NCI-H524 treated with DMSO at 0.1 percent for 48 hours (cell line): ENCODE measurements at places on chromosomes 4 and X.

GRCh38 chrX:123779908-123780396 lies 47.1 kb upstream of the THOC2 start:
- DNase-seq = no peak

DNA sequence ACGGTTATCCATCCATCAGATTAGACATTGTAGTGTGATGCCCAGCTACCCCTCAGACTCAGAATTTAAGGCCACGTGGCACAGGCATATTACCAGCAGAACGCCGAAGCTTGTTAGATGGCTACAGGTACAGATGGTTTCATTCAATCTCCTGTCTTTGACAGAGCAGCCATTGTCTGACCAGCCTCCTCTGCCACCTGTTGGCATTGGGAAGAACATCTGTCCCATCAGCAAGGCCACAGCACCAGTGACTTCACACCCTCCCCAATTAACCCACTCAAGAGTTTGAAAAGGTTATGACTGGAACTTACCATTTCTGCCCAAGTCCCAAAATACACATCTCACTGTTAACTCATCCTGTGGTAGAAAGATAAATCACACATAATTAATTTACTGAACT lies 22.0 kb upstream of the PHKA2 start:
- no peak for DNase-seq

DNA sequence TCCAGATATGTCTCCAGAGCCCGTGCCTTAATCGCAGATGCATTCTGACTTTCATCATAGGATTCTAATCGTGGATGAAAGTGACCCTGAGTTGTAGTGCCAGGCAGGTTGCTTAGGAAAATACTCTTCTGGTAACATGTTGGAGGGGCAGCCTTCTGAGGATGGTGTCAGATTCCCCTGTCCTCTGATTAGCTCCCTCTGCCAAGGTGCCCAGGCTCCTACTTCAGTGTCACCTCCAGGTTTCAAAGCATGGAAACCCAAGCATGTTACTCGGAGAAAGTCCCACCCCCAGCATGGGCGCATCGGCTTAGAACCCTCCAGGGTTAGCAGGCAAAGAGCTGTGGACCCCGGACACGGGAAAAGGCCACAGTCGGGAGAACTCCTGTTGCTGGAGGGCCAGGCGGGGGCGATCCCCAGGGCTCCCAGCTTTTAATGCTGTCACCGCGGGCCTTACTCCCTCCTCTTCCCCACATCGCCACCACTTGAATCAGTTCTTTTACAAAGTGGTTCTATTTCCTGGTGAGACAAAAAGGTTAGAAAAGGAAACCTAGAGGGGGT lies 44.5 kb downstream of the TRIM2 start:
- no peak for DNase-seq

GRCh38 chrX:5976332-5976731 lies 252.3 kb downstream of the NLGN4X start:
- peak; percentile 48 for DNase-seq

- DNase-seq = no peak
These were observed 88.8 kb downstream of the SORCS2 start for GRCh38 chr4:7280926-7281690.

DNA sequence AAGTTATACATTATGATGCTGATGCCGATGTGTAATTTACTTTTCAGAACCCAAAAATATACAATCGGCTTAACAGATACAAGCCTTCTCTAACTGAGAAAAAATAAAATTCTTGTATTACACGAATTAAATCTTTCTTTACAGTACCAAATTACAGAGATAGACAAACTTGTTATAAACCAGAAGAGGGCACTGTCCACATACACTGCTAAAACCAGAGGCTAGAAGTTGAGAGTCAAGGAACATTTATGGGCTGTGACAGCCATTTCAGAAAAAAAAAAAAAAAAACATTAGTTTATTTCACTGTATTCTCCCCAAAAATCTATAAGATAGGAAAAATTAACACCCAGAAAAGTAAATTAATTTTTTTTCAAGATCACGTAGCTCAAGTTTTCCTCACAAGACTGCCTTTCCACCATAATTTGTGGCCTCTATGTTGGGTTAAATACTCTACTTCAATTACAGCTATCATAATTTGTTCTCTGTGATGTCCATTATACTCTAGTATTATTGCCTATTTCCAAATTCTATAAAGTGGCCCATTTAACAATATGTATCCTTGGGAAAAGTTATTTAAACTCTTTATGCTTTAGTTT lies 12.0 kb downstream of the EREG start:
- no peak for DNase-seq

DNA sequence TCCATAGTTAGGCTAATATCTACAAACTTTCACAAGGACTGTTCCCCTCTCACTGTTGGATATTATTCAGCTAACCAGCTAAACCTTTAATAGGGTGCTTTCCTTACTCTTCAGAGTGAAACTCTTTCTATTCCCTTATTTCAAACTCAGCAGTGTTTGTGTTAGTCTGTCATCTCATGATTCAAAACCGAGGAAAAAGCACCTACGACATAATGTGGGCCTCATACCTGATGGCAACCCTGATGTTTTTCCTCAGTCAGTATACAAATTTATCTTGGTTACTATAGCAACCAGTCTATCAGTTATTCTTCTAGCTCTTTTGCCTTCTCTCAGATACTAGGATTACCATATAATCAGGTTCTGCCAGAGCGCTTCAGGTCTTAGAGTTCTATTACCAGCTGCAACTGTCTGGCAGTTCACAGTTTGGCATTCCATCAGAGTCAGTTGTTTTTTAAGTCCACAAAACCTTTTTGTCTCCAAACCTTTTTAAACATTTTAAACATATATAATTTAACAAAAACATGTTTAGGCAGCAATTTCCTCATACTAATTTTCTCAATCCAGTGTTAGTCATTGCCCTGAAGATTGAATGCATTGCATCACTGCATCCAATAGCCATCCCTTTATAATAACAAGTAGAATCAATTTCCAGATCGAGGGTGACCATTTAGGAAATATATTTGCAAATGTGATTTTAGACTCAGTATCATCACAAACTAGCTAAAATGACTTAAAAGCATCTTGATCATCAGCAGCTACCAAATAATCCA lies 7.4 kb downstream of the WDR44 start:
- DNase-seq = no peak

GRCh38 chr4:169847171-169847570 lies 89.4 kb upstream of the HPF1 start:
- peak; percentile 21 for DNase-seq

DNA sequence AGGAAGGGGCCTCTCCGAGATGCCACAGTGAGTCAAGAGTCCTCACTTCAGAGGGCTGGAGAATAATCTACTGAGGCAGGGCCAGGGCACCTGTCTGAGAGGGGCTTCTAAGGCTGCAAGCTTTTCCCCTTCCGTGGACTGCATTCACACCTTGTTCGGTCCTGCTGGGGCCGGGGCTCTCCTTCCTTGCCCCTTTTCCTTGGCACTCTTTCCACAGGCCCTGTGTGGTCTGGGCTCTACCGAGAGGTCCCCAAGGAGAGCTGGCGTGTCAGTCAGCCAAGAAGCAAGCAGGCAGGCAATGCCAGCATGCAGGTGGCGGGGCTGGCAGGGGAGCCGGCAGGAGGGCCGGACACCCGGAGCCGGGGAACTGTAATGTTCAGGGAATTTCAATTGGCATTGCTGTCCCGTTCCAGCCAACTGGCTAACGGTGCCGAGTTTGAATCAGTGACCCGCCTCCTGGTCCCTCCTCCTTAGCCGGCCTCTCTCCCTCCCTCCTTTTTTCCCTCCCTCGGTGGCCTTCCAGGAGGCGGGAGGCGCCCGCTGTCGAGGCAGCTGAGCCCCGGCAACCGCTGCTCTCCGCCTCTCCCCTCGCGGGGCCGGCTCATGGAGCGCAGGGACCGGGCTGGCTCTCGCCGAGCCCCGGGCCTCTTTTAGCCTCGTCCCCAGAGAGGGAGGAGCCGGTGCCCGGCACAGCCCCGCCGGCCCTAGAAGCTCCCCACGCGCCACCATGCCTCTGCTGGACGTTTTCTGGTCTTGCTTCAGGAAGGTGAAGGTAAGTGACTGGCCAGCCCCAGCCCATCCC lies at the start of gene STARD8:
STARD8 (plus strand) TSS at position 511 of the 802 bp plus-strand sequence; CDS start at position 728, 217 bp downstream.
- DNase-seq = no peak

GRCh38 chr4:69656653-69657158 lies 3.7 kb upstream of the UGT2A1 start:
- no peak for DNase-seq

DNA sequence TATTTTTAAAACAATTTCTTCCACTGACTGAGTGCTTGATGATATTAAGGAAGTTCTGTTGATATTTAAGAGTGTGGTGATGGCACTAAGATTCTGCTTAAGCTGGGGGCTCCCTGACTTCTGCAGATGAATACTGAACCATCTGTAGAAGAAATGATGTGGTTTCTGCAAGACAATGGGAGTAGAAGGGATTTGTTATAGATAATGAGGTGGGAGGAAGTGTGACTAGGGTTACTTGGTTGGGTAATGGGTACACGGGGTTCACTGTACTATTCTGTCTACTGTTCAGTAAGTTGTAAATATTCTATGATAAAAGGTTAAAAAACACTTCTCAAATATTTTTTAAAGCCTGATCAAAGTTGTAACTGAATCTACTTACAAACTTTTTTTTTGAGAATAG lies 60.9 kb upstream of the TXK start:
- DNase-seq = no peak

GRCh38 chrX:135931644-135932487 lies 38.4 kb downstream of the SAGE1 start:
- no peak for DNase-seq

GRCh38 chr4:4271912-4272311 lies 18.0 kb downstream of the LYAR start:
- DNase-seq = no peak

DNA sequence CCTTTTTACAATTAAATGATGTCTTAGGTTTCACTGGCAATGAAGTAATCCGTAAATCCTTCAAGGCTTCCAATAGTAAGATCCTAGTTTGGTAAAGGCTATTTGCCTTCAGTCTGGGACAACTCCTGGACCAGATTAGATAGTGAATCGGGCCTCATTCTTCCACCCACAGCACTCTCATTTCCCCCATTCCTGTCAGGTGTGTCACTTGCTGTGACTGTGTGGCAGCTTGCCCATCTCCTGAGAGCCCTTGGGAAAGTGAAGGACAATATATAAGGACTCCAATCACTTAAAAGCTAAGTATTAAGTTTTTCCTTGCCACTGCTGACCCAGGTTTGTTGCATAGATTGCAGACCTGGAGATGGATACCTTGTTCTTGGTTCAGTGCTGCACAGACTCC lies 3.3 kb upstream of the GASK1B start:
- no peak for DNase-seq

DNA sequence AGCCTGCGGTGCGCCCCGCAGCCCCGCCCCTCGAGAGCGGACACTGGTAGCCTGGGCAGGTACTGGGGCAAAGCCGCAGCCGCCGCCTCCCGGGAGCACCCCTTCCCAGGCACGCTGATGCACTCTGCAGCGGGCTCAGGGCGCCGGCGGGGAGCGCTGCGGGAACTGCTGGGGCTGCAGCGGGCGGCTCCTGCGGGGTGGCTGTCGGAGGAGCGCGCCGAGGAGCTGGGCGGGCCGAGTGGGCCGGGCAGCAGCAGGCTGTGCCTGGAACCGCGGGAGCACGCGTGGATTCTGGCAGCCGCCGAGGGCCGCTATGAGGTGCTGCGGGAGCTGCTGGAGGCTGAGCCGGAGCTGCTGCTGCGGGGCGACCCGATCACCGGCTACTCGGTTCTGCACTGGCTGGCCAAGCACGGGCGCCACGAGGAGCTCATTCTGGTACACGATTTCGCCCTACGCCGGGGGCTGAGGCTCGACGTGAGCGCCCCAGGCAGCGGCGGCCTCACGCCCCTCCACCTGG lies 401 bp downstream of the SOWAHD start:
- no peak for DNase-seq

DNA sequence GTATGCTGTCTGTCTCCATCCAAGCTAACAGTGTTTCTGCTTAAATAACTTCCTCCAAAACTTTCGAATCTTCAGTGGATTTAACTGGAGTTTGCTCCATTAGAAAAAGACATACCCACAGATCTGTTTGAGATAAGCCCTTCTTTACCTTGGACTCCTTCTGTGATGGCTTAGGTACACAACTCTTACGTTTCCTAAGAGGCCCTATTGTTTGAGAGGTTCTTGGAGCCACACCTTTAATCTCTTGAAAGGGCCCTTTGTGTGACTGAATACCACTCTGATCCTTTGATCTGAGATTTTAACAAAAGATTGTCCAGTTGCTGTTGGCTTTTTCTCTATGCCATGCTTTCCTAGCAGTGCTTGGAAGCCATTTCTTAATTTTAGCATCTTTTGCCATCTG lies 92.5 kb downstream of the AKAP4 start:
- no peak for DNase-seq

- no peak for DNase-seq
These were observed 24.0 kb upstream of the SCML1 start for GRCh38 chrX:17713288-17713687.

DNA sequence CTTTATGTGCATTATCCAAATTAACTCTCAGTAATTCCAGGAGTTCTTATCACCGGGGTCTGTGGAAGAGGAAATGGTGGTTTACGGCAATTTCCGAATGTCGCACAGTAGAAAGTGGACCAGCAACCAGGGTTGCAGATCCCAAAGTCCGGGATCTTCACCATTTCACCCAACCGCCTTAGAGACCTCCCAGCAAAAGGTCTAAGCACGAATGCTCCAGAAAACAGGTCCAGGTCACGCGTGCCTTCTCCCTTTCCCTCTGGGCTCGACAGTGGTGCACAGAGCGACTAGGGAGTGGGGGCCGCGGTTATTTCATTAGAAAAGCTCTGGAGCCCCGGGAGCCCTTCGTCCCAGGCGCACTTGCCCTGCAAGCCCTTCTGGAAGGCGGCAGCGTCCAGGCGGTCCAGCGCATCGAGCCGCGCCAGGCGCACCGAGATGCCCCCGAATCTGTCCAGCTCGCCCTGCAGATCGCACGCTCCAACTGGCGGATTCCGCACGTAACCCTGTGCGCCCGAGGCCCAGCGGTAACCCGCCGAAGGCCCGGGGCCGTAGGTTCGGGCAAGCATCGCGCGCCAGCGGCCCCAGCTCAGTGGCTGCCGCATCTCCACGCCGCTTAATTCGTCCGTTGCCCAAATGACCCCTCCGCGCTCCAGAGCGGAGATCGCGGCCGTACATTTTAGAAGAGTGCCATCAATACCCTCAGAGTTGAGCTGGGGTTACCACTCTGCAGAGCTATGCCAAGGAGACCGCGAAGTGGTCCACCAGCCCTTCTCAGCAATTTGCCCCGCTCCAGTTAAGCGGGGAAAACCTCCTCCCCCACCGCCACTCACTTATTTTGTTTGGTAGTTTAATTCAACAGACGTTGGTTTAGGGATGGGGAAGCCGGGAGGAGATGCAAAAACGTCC lies at the start of gene NUDT6:
NUDT6 (minus strand) TSS at position 627 of the 906 bp plus-strand sequence; CDS start at position 602, 25 bp downstream.
- peak; percentile 10 for DNase-seq

DNA sequence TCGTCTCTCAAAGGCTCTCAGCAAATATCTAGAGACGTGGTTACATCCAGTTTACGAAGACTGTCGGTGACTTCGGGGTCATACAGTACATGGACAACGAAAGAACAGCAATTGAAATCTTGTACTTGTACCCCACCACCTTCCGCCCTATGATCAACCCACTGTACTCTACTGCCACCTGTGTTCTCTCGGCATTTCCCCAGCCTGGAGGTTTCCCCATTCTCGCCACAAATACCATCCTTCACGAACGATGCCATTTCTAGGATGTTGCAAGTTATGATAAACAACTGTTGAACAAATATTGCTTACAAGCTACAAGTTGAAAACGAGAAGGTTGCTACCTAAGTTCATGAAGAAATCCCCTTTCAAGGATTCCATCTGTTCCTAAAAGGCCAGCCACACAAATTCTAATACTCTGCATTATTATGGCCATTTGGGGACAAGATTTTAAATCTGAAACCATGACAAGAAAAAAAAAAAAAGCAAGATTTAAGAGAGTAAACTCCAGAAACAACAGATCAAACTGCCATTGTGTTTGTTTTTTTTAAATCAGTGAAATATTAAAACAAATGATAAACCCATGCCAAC lies 1.6 kb downstream of the APBB2 start:
- no peak for DNase-seq
